ENCODE measurements at places on chromosomes 1 and 21.

DNA sequence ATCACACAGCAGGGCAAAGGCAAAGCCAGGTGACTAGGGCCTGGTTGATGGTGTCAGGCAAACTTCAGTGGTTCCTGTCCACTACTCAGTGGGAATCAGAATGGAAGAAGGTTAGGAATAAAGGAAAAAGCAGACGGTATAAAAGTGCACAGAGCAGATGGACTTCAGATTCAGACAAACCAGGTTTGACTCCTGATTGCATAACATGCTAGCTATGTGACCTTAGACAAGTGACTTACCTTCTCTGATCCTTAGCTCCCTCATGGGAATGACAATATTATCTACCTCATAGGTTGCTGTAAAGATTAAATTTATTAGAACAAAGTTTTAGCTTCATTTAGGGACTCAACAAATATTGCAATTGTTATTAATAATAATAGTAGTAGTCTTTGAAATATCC lies 4.9 kb downstream of the PAQR7 start:
- DNase-seq, result no peak

- no peak for DNase-seq
Measured at GRCh38 chr1:4106731-4107130, 206.7 kb upstream of the C1orf174 start.

DNA sequence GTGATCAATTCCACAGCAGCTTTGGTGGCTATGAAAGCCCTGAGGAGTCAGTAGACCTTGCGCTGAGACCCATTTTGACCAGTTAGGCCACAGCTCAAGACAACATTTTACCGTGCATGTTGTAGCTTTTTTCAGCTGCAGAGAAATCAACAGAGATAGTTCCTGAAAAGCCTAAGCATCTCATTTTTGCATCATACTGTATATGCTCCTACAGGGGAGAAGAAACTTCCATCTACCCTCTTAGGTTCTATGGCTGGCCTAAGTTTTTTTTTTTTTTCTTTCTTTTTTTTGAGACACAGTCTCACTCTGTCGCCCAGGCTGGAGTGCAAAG lies 24.8 kb upstream of the EYA3 start:
- DNase-seq, result no peak

DNA sequence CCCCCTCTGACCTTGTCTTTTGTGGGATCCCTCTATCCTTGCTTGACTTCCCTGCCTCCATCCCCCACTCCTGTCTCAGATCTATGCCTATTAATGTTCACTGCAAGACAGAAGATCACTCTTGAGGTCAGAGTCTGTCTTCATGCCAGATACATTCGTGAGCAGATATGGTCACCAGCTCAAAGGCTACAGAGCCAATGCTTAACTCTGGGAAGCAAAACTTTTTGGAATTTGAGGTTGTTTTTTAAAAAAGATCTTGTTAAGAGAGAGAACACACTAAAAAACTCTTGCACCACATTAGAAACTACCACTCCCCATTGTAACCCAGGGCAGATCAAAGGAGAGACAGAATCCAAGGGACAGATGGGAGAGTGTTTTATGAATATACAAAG lies 17.1 kb upstream of the A3GALT2 start:
- no peak for DNase-seq

DNA sequence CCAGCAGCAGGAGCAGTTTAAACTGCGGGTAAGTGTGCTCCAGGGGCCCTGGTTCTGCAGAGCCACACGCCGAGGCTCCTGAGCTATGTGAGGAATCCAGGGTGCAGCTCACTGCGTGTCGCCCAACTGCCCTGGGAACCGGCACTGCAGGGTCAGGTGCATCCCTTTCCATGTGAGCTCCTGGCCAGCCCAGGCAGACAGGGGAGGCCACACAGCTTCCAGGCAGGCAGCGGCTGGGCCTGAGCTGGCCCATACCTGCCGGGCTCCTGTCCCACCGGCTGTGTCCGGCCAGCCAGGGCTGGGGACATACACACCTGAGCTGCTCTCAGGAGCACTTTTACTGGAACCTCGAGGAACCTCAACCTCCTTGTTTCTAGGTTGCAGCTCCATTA lies 18.6 kb upstream of the COL18A1 start:
- no peak for DNase-seq

GRCh38 chr1:109479901-109480300 lies 3.8 kb upstream of the ATXN7L2 start:
- no peak for DNase-seq

DNA sequence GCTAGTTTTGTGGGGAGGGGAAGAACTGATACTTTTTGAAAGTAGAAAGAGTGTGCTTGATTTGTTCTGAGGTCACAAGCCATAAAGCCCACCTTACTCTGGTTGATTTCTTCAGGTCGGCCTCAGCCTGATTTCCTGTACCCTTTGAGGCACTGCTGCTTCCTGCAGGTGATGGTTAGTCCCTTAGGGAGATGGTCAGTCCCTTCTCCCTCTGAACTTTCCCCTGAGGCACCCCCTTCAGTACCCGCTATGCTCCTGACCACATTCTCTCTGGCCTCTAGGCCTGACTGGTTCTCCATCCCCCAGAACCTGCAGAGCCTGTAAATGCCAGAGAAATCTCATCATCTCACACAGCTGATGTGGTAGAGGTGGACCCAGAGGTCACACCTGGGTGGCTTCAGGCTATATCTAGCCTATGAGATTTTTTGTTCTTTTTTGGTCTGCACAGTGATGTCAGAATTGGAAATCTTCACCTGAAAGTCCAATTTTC lies 15.0 kb upstream of the ID3 start:
- DNase-seq, result no peak

- no peak for DNase-seq
Measured at GRCh38 chr21:44291078-44291935, 5.6 kb downstream of the AIRE start.

GRCh38 chr1:23567996-23568607 lies 8.8 kb upstream of the ID3 start:
- DNase-seq, result peak; percentile 74

DNA sequence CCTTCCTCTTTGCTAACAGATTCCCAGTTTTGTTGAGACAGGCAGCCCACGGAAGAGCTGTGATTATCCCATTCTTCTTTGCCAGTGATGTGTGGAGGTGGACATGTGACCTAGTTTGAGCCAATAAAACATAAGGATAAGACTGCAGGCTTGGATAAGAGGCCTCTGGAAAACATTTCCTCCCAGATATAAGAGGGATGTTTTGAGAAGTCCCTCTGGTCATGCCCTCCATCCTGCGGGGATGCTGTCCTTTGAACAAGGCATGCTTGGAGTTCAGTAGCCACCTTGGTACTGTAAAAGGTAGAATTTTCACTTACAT lies 155.7 kb downstream of the TM2D1 start:
- no peak for DNase-seq

GRCh38 chr1:1917995-1918900 lies 831 bp downstream of the TMEM52 start:
- no peak for DNase-seq

GRCh38 chr1:14442669-14443068 lies 155.8 kb upstream of the KAZN start:
- DNase-seq, result no peak

GRCh38 chr1:1032424-1032823 lies 12.5 kb downstream of the AGRN start:
- peak; percentile 64 for DNase-seq

DNA sequence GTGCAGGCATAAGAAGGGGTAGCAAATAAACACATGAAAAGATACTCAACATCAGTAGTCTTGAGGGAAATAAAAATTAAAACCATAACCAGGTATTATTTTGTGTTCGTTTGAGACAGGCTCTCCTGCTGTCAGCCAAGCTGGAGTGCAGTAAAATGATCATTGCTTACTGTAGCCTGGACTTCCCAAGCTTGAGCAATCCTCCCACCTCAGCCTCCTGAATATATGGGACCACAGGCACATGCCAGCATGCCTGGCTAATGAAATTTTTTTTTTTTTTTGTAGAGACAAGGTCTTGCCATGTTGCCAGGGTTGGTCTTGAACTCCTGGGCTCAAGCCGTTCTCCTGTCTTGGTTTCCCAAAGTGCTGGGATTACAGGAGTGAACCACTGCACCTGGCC lies 108.0 kb downstream of the DNM3 start:
- DNase-seq, result no peak

DNA sequence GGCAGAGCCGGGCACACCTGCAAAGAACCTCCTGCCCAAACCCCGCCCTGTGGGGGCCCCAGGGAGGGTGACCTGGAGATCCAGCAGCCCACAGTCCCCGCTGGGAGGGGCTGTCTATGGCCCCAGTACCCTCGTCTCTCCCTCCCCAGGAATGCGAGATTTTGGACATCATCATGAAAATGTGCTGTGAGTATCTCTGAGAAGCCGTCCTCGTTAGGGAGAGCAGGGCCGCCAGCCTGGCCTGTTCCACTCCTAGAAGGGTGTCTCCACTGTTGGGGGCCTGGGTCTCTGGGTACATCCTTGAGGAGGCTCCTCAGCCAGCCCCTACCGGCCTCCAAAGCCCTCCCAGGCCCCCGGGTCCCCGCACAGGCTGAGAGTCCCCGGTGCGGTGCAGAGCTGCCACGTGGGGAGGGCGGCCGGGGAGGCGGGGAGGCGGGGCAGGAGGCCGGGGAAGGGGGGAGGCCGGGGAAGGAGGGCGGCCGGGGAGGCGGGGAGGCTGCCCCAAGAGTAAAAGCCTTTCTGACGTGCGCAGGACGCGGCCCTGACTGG lies 18.7 kb downstream of the COL6A1 start:
- no peak for DNase-seq

GRCh38 chr1:75980972-75981897 lies 49.0 kb upstream of the ASB17 start:
- DNase-seq, result no peak

- no peak for DNase-seq
Measured at GRCh38 chr1:163305441-163305840, 16.3 kb upstream of the NUF2 start.

DNA sequence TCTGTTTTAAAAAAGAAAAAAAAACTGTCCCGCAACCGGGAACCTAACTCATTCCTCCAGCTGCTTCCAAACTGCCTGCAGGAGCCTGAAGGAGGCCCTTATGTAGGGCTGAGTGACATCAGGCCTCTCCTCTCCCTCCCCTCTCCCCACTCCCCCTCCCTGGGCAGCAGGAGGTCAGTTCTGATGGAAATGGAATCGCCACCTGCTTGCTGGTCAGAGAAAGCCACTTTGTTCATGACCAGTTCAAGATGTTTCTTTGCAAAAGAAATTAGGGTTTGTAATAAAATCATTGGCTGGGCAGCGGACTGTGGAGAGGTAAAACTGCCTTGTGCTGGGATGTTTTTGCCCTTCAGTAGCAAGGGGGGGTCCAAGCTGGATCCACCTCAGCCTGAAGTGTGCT lies at the start of gene MAP1LC3C:
MAP1LC3C (minus strand) TSS at position 73 of the 400 bp plus-strand sequence. CDS start 90 bp downstream, outside the sequence.
- no peak for DNase-seq

- DNase-seq, result no peak
Measured at GRCh38 chr21:28827422-28827821, 165.3 kb downstream of the LTN1 start.

- DNase-seq, result no peak
Measured at GRCh38 chr1:89779151-89779940, 41.5 kb upstream of the LRRC8D start.

DNA sequence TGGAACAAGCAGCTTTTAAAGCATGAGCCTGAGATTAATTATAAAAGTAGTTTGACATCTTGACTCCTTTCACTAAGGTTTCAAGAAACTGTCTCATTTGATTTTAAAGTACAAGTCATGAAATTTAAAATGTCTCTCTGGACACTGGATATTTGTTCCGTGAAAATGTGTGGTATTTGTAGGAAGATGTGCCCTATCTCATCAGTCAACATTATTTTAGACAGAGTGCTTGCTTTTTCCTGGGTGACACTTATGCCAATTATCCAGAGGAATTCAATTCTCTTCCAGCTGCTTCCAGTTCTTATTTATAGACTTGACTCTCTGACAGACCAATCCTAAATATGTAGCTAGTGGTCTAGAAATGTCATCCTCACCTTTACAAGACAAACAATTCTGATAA lies 300.4 kb downstream of the PLA2G4A start:
- DNase-seq, result no peak

GRCh38 chr21:45993210-45994085 lies 11.9 kb downstream of the COL6A1 start:
- DNase-seq, result no peak

GRCh38 chr1:200838676-200839445 lies 33.9 kb upstream of the GPR25 start:
- no peak for DNase-seq

GRCh38 chr21:29939104-29939923 lies 482 bp downstream of the GRIK1 start:
- no peak for DNase-seq

- DNase-seq, result peak; percentile 53
Measured at GRCh38 chr1:19439464-19440171, 45.7 kb downstream of the CAPZB start.

DNA sequence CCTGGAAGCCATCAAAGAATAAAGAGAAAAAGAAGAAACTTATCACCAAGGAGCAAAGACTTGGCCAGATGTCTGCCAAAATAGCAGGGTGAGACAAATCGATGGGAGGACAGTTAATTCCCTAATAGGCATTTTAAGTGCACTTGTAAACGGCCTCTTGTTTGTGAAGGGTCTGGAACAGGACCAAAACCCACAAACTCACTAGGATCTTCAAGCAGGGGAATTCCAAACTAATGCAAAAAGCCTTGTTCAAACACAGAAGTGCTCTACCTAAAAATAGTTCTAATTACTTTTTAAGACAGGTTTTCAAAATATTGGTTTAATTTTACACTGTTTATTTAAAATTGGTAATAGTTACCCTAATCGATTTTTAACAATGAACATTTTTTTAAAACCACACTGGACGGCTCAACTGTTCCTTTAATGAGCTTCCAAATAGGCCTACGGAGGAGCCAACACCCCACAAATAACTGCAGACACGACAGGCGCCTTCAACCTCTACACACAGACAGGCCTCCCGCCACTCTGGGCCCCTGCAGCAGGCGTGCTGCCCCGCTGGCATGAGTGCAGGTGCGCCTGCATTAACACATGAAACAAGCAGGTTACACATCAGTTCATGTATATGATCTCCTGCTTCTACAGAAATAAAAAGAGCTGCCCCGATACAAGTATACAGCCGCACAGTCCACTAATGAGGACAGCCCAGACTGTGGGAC lies 15.8 kb downstream of the UBE2G2 start:
- DNase-seq, result no peak

GRCh38 chr1:194296201-194296600 lies 1109.8 kb upstream of the B3GALT2 start:
- no peak for DNase-seq

DNA sequence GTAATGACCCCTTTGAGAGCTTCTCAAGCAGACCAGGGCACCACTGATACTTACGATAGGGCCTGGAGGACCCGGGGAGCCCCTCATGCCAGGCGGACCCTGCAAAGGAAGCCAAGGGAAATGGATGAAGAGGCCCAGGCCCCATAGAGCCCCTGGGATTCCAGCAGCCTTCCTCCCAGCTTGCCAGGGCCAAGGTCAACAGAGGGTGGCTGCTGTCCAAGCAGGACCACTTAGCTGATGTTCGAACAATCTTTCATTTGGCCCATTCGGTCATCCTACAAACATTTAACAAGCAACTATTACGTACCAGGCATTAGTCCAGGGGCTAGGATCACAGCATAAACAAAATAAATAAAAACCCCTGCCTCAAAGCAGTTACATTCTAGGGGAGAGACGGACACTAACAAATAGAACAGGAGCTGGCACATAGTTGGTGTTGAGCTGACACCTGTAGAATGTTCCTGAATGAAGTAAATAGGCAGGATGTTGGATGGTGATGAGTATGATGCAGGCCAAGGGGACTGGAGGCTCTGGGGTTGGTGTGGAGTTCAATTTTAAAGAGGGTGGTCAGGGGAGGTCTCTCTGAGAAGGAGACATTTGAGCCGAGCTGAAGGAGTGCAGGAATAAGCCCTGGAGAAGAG lies 27.0 kb upstream of the PEF1 start:
- no peak for DNase-seq

Data from brain (organoid and tissue), 16 donors.